T-helper 1 cell (primary cell): ENCODE measurements at places on chromosomes 3 and 15.

DNA sequence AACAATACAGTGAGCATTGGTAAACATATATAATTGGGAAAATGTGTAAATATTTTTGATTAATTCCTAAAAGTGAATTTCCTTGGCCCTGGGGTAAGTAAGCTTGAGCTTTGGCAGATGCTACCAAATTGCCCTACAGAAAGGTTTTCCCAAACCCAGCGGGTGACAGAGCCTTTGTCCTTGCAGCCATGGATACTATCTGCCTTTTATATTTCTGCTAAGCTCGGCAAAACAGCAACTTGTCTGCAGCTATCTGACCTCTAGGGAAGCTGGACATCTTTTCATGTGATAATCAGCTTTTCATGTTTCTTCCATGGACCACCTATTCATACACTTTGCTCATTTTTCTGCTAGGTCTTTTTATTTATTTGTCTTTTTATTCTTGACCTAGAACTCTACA, 64.7 kb upstream of the SEC22A start:
- DNase-seq, result no peak

- DNase-seq, result no peak
Observed at GRCh38 chr3:58260261-58260731, 22.7 kb downstream of the ABHD6 start.

- DNase-seq, result no peak
Observed at GRCh38 chr3:78712270-78712669, 1055.5 kb downstream of the ROBO1 start.

- no peak for DNase-seq
Observed at GRCh38 chr3:100630664-100631063, 21.3 kb downstream of the ADGRG7 start.

DNA sequence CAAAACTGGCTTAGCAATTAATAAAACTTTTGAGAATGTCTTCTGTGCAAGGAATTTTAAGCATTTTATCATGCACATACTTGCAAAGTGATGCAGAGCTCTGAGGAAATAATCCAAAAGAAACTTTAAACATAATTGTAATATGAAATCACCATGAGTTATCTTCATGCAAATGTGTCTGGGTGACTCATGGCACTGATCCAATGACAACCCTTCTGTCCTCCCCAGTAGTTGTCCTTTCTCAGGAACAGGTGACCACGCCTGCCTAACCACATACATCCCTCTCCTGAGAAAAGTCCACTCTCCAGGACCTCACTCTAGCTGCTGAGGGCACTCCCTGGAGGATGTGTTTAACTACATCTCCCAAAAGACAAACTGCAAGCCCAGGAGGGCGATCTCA, 530.6 kb upstream of the IL12A start:
- no peak for DNase-seq

GRCh38 chr3:117063930-117064329, 354.4 kb downstream of the TUSC7 start:
- no peak for DNase-seq

DNA sequence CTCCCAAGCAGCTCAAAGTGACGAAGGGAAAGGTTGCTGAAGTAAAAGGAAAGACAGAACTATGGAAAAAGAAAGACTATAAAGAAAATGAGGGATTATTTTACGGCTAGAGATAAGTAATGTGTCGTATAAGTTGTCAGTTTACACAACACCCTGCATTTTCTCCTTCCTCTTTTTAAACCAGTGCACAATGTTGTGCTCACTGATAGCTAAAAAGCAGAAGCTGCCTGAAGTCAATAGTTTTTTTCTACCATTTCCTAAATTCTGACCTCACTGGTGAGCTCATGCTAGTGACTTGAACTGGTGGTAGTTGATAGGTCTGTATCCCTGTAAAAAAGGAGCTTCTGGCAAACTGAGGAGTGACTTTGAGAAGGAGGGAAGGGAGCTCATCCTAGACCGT, 368.6 kb upstream of the GBE1 start:
- DNase-seq, result no peak

DNA sequence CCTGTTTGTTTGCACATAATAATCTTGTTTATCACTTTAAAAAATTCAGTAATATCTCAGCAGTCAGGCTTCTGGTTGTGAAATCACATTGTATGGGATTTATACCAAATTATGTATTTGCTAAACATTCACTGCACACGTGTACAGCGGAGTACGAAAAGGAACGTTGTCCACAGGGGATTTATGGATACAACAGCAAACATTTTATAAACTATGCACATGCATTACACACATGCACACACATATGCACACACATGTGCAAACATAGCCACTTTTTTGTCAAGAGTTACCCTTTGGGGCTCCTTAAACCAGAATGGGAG, 150.5 kb downstream of the LRRK1 start:
- no peak for DNase-seq

DNA sequence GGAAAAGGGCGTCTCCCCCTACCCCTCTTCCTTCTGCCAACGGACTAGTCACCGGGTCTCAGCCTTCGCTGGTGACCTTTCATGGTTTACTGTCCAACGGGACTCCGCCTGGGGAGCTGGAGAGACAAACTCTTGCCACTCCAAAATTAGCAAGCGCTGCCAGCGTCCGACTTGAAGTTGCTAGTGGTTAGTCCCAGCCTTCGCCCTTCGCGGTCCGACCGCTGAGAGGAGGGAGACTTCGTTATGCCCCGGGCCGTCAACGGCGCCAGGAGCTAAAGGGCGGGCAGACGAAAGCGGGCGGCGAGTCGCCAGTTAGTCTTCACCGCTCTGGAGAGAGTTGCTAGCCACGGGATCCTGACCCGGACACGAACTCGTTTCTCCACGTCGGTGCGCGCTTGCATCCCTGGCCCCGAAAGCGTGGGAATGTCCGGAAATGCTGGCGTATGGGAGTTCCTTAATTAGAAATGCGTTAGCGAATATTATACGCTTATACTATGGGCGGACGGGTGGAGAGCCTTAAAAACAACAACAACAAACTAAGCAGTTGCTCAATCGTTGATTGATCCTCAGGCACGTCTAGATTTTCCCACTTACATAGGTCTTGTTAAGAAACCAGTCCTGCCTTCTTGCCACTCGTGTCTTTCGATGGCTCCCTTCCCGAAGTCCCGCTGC, 716 bp downstream of the SMC4 start:
- peak; percentile 26 for DNase-seq

DNA sequence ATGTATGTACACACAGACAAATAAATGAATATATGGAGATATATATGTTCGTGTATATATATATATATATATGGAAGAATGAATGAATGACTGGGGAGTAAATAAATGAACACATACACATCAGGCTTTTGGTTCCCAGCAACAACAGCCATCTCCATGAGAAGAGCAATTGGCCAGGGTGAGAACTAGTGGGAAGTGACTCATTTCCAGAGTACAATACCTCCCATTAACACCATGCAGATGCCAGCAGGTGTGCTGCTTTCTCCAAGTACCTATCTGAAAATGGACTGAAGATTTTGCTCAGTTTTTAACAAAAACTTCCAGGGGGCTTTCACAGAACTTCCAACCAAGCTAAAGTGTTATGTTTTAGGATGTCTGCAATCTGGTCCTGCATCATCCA, 179.8 kb upstream of the SLC2A2 start:
- no peak for DNase-seq

GRCh38 chr15:77122576-77122975, 51.7 kb upstream of the TSPAN3 start:
- no peak for DNase-seq

DNA sequence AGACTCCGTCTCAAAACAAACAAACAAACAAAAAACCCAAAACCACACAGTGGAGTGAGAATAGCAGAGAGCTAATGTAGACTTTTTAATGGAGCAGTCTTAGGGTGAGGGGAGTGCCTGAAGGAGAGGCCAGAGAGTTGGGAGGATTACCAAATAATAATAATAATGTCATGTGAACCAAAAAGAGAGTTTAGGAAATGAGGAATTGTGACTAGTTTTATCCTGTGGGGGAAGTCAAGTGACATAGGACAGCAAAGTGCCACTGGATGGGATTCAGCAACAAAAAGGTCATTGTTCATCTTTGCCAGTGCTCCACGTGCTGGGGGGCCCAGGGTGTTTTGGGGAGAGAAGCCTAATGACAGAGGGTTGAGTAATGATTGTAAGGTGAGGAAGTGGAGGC, 12.9 kb downstream of the GPR87 start:
- DNase-seq, result no peak

GRCh38 chr3:155070932-155071387, 9.2 kb upstream of the MME start:
- no peak for DNase-seq
